ENCODE measurements at places on chromosomes 1 and 21. TPM values are rescaled to one million over a fixed set of nuclear protein-coding genes. Genes with fewer than 3 reads are reported as not detected.

Gene FAM3B
- not detected for total RNA-seq

Gene KCNJ10
- not detected for total RNA-seq

Gene METTL25B
- total RNA-seq = 25.7 TPM

Gene SLC44A5
- 0.03 TPM for total RNA-seq

Gene NES
- total RNA-seq = 1.4 TPM

Gene CD1B
- total RNA-seq = not detected

Gene PCBP3
- 1.5 TPM for total RNA-seq

Gene CD2
- total RNA-seq = not detected

Gene SPRR3
- not detected for total RNA-seq

Gene CNN3
- 63.8 TPM for total RNA-seq

Gene OR10J1
- total RNA-seq = not detected

Gene RIPPLY3
- total RNA-seq = 0.46 TPM

Gene KIF14
- 10.2 TPM for total RNA-seq

Gene CACHD1
- total RNA-seq = 1.4 TPM

Gene C1orf167
- not detected for total RNA-seq

Gene TOMM20
- 114 TPM for total RNA-seq

Gene SYPL2
- 0.10 TPM for total RNA-seq

Gene PLA2G2C
- not detected for total RNA-seq

Gene DNAI4
- total RNA-seq = 0.39 TPM

Gene GON4L
- 14.9 TPM for total RNA-seq

Gene TRIM63
- total RNA-seq = 1.4 TPM

Gene CD34
- total RNA-seq = not detected

Gene ZNF593OS
- not detected for total RNA-seq

Gene HAO2
- not detected for total RNA-seq

Gene IL22RA1
- total RNA-seq = 9.6 TPM

Gene FAF1
- 39.9 TPM for total RNA-seq

Gene AKT3
- 16.8 TPM for total RNA-seq

Gene FCRL4
- not detected for total RNA-seq

Gene PAQR6
- total RNA-seq = 2.4 TPM

Gene SMPDL3B
- total RNA-seq = 1.5 TPM

Gene FCGR1A
- total RNA-seq = not detected

Gene ACOT11
- 2.4 TPM for total RNA-seq

Gene FCGR2B
- not detected for total RNA-seq

Measured in A549 treated with GW870086 at 1 μM for 4 hours (cell line).